M059J (cell line): ENCODE measurements at places on chromosomes 16 and 17.

DNA sequence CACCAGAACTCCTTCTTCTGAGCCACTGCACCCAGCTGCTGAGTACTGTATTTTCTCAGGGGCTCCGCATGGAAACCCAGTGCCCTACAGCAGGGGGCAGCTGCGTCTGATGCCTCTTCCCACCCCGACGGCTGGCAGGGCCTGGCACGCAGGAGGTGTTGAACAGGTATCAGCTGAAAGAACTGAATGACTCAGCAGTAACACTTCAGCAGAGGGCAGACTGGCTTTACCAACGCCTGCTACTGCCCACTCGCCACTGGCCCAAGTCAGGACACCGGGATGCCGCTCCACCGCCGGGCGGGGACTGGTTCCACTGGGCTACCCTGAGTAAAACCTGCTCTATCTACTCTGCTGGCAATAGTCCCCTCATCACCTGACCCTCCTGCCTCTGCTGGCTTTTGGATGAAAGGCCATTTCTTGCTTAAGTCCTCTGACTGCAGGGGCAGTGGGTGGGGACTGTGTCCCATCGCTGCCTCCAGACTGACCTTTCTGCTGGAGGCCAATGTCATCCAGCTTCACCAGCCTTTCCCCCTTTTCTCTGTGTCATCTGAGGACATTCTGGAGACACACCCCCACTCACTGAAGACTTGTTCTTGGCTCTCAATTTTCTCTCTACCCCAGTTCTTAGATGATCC lies 100.4 kb upstream of the FA2H start:
- DNase-seq, result no peak

GRCh38 chr17:45394091-45394490 lies 38.6 kb downstream of the ARHGAP27 start:
- DNase-seq, result no peak

GRCh38 chr16:11640987-11641817 lies 27.1 kb upstream of the SNN start:
- DNase-seq, result peak; percentile 82

- DNase-seq, result peak; percentile 90
Measured at GRCh38 chr17:64964796-64965195, 45.5 kb upstream of the LRRC37A3 start.

DNA sequence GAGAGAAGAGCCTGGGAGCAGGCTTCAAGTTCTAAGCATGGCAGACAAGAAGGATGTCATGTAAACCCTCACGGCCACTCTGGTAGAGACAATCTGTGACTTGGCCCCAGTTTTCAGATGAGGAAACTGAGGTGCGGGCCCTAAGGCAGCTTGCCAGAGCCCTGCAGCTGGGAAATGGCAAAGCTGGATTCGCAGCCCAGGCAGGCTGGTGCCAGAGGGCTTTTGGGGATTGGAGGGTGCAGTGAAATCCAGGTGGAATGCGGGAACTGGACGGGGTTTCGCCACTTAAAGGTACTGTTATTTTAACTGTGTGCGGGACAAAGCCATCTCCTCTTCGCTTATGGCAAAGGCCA lies 477 bp upstream of the OSGIN1 start:
- DNase-seq, result no peak
